SJSA1 (cell line): ENCODE measurements at places on chromosomes 3 and 15.

DNA sequence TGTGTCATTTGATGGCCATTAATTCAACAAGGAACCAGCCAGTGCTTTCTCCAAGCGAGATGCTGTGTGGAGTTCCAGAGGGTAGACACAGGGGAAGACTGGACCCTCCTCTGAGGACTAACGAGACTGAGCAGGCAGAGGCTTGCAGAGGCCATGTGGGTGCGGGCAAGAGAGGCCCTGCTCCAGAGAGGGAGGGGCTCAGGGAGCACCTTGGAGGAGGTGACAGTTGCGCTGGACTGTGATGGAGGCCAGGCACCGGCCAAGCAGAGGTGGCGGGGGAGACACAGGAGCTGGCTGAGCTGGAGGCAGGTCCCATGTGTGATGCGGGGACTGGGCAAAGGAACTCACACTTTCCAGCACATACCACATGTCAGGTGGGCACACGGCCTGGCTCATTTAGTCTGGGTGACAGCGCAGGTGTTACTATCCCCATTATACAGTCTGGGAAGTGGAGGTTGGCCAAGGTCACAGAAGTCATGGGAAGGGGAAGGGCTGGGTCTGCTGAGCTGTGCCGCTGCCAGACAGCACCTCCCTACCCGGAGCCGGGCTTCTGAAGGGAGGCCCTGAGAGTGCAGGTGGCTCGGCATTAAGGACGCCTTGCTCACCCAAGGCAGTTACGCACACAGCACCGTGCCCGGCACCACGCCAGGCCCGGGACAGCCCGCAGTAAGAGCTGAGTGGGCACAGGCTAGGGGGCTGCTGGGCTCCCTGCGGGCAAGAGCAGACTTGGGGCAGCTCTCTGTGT lies 3.7 kb downstream of the MELTF start:
- DNase-seq, result no peak

DNA sequence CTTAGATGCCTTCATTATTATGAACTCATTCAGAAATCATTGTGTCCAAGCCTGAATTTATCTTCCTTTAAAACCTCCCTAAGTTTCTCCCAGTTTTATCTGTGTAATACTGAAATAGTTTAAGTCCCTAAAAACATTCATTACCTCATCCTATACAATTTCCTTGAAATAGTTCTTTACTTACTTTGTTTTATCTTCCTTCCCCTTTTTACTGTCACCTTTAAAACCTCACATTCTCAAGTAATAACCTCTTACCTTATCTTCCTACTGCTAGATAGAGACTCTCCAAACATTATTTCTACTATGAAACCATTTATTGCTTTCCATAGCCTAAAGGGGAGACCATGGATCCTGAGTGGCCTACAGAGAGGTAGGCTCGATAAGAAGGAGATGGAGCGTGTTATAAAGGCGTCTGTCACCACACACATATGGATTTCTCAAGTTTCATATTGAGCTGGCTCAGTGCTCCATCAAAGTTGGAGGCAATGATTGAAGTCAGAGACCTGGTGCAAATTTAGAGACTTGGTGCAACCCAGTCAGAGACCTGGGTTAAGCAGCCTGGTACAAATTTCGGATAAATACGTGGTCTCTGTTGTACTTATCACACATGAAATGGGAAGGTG lies 140.4 kb downstream of the NFKBIZ start:
- no peak for DNase-seq

DNA sequence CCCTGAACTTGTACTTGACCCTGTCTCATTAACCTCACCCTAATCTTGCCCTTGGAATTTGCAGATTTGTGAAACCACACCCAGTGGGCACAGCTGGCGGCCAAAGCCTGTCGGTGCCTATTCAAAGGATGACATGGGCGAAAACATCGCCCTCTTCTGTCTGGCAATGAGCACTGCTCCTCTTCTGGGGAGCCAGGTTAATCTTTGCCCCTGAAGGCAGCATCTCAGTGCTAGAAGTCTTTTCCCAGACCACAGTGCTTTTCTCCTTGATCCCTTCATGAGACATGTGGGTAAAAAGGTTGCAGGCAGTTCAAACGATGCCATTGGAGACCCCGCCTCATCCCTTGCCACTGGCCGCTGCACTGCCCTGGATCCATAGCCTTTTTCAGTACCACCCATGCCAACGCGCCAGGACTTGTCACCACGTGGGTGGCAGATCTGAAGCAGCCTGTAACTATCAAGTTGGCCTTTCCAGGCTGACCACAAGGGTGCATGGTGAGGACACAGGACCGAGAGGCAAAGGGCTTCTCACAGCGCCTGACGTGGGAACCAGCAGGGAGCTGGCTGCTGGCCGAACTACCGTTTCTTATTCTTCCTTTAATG lies 6.5 kb upstream of the DNASE1L3 start:
- peak; percentile 89 for DNase-seq

GRCh38 chr3:19970327-19970726 lies 23.4 kb downstream of the RAB5A start:
- DNase-seq, result no peak

DNA sequence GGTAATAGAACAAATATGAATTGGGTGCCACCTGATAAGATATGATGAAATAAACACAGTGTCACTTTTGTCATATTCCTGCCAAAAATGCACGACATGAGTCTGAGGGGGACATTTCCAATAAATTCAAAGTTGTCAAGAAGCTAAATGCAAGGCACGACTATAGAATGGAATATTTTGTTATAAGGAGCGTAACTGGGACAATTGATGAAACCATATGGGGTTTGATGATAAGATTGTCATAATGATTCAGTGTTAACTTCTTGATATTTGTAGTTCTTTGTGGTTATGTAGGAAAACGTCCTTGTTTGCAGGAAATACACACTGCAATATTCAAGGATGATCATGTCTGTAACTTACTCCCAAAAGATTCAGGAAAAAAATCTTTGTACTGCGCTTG lies 163.3 kb downstream of the MEX3B start:
- no peak for DNase-seq

GRCh38 chr3:136186344-136186743 lies 9.8 kb downstream of the MSL2 start:
- DNase-seq, result no peak

- DNase-seq, result peak; percentile 62
These were observed 4.5 kb upstream of the RFT1 start for GRCh38 chr3:53134631-53135232.

- DNase-seq, result no peak
These were observed 332.5 kb upstream of the SEMA6D start for GRCh38 chr15:47384776-47385175.

DNA sequence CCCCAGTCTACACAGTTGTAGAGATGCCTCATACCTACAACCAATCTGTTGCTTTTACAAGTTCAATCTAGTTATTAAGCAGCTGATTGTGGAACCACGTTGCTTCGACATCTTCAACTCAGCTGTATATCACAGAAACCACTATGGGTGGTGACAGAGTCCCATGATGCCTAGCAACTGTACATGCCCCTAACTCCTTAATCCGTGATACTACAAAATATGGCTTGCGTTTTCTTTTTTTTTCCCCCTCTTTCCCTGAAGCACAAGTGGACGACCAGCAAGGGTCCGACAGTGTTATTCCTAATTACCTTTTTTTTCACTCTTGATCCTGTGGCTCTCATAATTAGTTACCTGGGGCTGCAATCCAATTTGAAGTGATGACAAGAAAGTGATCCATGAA lies 478.6 kb downstream of the FOXP1 start:
- DNase-seq, result no peak

GRCh38 chr3:7205962-7206361 lies 345.0 kb downstream of the GRM7 start:
- no peak for DNase-seq

DNA sequence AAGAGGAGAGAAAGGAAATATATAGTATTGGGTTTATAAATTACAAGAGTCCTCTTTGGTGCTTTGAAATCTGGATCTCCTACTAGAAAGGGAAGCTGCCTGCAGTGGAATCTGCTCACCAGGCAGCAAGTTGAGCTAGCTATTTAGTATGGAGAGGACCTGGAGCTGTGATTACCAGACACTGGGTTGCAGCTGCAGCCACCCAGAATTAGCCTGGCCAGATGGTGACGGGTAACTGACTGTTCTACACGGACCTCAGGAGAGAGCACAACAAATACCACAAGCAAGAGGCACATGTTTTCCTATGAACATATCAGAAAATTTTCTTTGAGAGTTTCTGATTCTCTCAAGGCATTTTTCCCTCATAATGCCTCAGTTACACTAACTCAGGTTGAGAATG lies 46.5 kb downstream of the SYNPR start:
- DNase-seq, result no peak

DNA sequence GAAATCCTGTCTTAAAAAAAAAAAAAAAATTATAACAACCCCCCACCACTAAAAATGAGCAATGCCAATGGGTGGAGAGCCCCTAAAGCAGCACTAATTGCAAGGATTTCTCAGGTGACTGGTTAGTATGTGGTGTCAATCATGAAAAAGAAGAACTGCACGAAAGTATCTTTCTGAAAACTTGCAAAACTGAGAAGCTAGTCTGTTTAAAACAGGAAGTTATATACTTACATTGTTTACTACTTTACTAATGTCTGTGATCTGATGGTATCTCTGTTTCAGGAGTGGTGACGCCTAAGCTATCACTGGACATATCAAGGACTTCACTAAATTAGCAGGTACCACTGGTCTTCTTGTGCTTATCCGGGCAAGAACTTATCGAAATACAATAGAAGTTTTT lies at the start of gene CCR3:
Gene CCR3 (plus strand): TSS at position 341 of the 400 bp plus-strand sequence. CDS start 22,699 bp downstream, outside the sequence.
- DNase-seq, result no peak

DNA sequence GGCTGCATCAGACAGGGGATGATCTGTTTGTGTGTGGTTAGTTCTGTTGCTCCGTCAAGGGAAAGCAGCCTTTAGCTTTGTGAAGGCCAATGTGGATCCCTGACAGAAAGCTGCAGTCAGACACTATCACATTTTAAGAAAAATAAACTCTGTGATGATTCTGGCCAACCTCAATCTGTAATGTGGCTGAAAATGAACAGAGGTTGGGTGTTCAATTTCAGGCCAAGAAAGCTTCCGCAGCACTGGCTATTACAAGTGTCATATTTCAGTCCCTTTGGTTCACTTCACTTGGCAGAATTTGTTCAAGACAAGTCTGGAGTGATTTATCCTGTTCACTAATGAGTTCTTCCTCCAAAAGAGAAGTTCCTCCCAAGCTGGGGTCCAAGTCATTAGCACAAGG lies 571.8 kb upstream of the IL12A start:
- no peak for DNase-seq

DNA sequence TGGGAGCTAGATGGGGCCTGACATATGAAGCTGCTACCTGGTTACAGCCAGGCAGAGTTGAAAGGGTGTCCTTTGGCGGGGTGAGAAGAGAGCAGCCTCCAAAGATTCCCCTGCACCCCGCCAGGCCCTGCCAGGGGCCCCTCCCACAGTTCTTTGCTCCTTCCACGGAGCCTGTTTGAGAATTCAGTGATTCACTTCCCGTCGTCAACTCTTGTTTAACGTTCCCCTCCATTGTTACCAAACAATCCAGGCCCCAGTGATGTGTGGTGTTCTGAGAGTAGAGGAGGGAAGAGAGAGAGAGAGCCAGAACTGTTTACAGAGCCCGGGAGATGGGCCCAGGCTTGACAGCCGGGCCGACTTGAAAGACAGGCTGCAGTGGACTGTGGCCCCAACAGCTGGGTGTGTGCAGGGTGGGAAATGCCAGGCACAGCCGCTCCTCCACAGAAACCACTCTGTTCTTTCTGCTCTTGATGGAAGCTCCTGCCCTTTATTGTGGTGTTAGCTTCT lies 81.5 kb downstream of the SMAD3 start:
- DNase-seq, result peak; percentile 93

DNA sequence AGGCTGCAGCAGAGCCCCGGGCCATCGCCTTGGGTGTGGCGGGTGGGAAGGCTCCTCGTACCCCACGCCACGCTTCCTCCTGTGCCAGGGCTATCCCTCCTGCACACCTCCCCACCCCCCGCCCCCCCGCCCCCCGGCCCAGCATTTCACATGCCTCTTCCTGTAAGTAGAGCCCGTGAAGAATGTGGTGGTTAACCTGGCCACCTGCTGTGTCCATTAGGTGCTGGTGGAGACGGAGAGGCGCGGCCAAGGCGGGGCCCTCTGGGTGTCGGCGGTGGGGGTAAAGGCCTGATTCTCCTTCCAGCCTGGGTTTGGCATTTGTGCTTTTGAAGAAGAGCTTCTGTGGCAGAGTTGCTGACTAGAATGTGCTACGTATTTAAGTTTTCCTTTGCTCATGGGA lies 127.8 kb downstream of the CHDH start:
- no peak for DNase-seq

GRCh38 chr3:127404221-127405009 lies 116.6 kb upstream of the PRR20G start:
- no peak for DNase-seq

GRCh38 chr15:100484443-100484842 lies 44.3 kb downstream of the CERS3 start:
- DNase-seq, result no peak

DNA sequence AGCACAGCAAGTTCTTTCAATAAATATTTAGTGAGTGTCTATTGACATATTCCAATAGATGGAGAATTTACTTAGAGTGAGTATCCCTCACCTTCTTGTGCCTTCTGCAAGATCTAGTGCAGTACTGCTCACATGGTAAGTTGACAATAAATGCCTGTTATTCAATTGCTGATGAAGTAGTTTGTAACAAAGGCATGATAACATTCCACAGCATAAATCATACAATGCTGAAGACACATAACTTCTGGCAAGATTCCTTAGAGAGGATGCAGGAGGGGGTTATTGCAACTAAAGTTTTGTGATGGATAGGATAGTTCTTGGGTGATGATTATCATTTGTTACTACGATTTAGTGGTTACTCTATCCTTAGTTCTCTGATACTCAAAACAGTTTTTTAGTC lies 112.2 kb upstream of the RBMS3 start:
- no peak for DNase-seq

DNA sequence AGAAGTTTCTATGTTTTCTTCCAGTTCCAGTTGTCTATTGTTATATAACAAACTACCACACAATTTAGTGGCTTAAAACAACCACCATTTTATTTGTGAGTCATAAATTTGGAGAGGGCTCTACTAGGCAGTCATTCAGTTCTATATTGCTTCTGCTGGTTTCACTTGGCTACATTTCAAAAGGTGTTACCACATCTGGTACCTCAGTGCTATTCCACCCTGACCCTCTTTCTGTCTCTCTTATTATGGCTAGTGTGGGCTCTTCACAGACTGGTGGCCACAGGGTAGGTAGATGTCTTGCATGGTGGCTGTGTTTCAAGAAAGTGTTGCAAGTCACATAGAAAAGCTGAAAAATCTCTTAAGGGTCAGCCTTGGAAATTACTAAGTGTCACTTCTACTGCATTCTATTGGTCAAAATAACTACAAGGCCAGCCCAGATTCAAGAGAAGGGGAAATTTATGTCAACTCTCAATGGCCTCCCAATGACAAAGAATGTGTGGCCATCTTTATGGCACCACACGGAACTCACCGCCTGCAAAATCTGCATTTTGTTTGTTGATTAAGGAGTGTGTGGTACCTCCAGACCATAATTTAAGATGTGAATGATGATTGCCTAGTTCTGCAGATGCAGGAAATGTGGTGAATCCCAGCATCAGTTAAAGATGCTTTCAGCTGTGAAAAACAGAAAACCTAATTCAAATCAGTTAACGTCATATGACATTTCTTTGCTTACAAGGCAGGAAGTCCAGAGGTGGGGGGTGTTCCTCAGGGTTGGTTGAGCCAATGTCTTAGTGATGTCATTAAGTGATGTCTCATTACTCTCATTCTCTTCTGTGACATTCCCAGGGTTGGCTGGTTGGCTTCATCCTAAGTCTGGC lies 105.8 kb upstream of the RASGRP1 start:
- DNase-seq, result no peak

- DNase-seq, result peak; percentile 79
These were observed 49.7 kb downstream of the PDHB start for GRCh38 chr3:58383904-58384303.

- DNase-seq, result no peak
These were observed 1.7 kb downstream of the DTWD1 start for GRCh38 chr15:49622561-49622960.
